ENCODE measurements at places on chromosomes 12 and 14.

GRCh38 chr12:24679126-24679525 is 269.8 kb downstream of the BCAT1 start:
- no peak for DNase-seq

DNA sequence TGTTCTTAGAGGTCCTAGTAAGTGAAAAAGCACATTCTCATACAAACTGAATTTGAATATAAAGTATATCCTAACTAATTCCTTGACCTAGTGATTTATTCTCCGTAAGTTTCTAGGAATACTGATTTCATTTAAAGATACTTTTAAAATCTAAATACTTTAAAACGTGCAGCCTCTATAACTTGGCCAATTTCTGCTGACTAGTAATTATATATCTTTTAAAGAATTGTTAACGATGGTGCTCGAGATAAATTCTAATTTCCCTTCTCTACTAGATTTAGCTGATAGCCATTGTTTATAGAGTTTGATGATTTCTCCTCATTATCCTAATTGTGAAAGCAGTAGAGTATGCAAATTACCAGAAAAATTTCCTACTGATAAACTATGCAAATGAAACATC is 257.9 kb downstream of the ADAMTS20 start:
- no peak for DNase-seq

GRCh38 chr12:57902478-57902969 is 38.8 kb upstream of the ATP23 start:
- no peak for DNase-seq

DNA sequence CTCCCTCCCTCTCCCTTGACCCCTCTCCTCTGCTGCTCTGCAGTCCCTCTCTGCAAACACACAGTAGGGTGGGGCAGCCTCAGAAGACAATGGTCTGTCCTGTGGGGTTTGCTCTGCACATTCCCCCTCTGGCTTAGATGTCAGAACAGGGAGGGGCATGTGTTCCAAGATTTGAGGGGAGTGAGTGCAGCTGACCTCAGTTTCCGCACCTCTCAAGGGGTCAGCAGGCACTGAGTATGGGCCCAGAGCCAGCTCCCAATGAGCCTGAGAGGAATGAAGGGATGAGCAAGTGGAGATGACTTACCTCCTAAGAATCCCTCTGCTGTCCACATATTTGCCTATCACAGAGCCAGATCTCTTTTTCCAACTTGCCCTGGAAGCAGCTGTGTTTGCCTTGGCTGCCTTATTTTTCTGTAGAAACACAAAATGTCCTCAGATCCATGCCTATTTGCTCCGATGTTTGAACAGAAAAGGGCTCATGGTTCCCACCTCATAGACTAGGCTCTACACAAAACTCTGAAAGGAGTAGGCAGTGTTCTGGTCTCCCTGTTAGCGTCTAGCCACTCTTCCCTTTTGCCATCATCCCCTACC is 111.4 kb downstream of the CRACR2A start:
- no peak for DNase-seq

DNA sequence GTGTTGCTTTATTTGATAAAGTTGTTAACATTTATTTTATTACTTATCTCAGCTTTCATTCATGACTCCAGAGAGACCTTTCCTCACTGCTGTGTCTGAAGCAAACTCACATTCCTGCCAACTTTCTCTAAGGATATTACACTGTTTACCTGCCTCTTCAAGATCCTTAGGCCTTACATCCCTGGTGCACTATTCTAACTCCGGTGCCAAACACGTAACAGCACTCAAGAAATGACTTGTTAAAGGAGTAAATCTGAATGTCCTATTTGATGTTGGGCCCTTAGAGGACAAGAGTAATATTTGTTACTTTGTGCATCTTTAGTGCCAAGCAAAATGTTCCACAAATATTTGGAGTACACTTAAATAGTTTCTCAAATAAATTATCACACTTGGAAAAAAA is 324.1 kb upstream of the FLRT2 start:
- no peak for DNase-seq

DNA sequence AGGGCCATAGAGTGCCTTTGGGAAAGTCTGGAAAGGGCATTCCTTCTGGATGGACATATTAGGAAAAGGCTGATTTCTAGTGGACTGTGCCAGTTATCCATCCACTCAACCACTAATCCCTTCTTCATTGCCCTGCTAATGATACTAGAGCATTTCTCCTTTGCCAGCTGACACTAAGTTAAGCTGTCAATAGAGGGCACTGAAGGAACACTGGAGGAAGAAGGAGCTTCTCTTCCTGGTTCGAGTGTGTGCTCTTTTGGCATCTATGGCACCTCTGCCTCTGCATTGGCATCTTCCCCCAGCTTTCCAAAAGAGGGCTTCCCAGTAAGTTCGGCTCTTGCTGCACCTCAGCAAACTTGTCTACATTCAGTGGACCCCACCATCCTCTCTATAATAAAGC is 165.4 kb downstream of the DERA start:
- DNase-seq: no peak

DNA sequence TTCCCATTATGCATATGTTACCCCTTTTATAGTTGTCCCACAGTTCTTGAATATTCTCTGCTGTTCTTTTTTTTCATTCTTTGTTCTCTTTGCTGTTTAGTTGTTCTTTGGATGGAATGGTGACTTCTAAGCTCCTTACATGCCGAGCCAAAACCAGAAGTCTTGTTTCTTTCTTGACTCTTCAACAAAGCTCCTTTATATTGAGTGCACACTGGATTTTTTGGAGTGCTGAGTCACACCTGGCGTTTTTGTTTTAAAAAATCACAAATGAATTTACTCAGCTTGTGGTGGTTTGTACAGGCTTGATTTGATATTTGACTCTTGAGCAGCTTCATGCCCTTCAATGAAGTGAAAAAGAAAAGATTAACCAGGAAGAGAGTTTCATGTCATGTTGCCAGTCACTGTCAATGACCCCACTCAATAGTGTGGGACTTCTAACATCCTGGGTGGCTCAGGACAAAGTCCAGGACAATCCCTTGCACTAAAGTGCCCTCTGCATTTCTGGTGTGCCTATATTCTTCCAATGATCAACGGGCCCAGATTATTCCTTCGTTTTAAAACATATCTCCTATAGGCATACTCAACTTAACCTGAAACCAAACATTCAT is 112.4 kb upstream of the SLC38A4 start:
- no peak for DNase-seq

GRCh38 chr14:39739796-39740195 is 307.6 kb upstream of the FBXO33 start:
- DNase-seq: no peak

- no peak for DNase-seq
Measured at GRCh38 chr12:94710933-94711332, 60.6 kb upstream of the TMCC3 start.

GRCh38 chr12:95614390-95614982 is 63.2 kb upstream of the USP44 start:
- no peak for DNase-seq

- DNase-seq: no peak
Measured at GRCh38 chr12:77608271-77608824, 222.3 kb upstream of the NAV3 start.

DNA sequence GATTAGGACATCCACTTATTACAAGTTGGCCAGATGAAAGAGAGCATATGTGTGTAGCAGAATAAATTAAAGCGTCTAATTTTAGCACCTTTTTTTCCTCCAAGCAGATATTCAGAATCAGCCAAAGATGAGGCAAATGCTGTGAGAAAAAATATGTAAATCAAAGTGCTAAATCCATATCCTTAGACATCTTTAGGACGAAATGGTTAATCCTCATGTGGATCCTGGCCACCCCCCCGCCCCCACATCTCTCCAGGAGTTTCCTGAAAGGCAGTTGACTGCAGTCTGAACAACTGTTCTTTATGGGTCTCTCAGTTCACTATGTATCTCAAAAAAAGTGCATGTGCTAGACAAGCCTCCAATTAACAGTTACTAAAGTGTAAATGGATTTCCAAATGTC is 1768.1 kb upstream of the SEL1L start:
- no peak for DNase-seq

- DNase-seq: no peak
Measured at GRCh38 chr14:103685276-103686211, 29.7 kb downstream of the XRCC3 start.

DNA sequence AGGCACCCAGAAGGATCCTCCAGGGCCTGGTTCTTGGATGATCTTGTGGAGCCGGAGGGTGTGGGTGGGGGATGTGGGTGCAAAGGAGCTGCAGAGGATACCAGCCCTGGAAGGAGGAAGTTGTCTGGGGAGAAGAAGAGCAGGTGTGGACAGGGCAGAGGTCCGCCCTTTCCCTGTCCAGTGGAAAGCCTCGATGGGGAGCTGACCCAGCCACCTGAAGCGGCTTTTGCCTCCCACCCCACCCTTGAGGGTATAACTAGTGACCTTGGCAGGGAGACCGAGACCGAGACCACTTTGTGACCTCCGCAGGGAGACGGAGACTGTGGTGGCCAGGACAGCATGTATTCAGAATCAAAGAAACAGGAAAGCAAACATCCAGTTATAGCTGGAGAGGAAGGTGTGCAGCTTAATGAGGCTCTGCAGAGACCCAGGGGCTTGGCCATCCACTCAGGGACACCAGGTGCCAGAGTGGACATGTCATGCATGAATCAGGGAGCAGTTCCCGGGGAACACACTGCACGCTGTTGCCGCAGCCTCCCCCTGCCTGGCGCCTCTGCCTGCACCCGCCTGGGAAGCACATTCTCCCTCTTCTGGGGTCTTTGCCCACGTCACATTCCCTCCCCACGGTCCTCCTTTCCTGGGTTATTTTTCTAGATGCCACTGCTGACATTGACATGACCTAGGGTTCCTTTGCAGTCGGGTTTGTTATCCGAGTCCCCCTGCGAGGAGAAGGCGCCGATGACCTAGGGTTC is 87.7 kb downstream of the ADGRD1 start:
- no peak for DNase-seq

DNA sequence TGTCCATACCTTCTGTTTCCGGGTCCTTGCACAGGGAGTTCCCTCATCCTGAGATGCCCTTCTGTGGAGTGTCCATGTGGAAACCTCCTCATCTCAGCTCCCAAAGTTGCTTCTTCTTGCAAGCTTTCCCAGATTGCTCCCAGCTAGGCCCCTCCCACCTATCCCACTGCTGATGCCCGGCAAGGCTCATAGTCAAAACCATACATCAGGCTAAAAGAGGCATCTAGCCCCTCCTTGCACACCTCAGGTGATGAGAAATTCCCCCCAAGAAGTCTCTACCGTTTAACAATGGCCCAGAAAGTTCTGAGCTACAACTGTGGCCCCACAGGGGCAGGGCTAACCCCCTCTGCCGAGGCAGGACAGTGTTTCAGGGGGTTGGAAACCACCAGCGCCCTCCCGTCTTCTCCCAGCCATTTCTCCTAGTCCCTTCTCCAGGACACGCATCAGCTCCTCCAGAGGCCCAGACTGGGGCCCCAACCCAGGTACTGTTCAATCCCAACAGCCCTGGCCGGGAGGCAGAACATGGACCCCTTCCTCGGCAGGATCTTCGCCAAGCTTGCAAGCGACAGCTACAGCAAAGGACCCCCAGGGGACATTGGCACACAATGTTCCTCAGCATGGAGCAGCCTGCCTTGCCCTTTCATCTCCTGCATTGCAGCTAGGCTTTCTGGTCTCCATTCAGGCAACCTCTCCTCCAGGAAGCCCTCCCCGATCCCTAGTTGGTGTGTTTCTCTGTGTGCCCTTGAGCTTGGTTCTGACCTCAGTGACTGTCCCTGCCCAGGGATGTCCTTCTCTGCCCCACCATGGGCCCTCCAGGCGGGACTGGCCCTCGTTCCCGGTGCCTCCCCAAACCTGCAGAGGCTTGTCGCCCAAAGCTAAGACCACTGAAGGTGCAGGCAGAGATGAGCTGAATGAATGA is 4.5 kb upstream of the BEGAIN start:
- DNase-seq: no peak

DNA sequence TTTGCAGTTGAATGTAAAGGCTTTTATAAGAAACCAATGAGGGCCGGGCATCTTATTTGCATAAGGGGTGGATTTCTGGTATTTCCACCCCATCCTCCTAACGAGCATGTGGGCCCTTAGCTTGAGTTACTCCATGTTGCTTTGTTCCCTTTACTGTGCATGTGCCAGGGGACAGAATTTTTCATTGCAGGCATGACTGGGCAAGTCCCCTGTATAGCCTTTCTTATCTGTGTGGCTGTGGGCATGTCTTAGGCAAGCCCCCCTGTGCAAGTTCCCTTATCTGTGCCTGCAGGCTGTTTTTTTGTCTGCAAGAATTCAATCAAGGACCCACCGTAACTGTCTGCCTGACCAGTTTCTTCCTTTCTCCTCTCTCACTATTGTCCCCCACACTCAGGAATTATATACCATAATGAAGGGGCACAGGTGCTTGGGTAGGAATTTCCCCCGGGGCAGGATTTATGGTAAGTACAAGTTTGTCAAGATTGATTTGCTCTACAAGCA is 152.2 kb upstream of the CNOT2 start:
- DNase-seq: no peak

- no peak for DNase-seq
Measured at GRCh38 chr12:54159140-54159539, 29.6 kb downstream of the SMUG1 start.

- peak; percentile 32 for DNase-seq
Measured at GRCh38 chr12:68040450-68041075, 51.3 kb downstream of the IFNG-AS1 start.

DNA sequence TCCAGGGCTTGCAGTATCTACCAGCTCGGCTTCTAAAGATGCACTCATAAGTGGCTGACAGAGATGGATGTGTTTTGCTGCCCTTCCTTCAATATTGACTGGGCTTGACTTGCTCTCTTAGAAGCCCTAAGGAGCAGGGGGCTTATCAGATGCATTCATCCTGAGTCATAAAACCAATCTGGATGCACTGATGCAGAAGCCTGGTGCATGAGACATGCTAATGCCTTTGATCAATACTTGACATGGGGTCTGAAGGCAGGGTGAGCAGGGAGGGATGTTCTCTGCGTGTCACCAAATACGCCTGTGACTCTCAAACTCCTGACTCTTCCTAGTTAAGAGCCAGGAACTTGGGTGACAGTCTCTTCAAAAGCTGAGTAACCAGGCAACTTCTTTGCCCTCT is 77.8 kb upstream of the HSPB8 start:
- no peak for DNase-seq

DNA sequence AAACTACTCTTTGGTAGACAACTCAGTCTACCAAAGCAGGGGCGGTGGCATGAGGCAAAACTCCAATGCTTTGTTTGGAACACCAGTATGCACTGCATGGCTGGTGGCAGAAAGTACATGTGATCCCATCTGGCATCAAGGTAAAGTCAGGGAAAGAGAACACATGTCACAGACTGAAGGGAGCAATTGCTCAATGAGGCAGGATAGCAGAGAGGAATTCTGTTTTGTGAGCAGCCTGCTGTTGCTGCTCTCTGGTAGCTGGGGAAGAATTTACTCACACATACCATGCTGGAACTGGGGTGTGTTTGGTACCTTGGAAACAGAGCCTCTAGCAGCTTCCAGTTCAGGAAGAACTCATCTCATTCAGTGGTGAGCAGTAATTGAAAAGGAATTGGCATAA is 84.8 kb downstream of the HELB start:
- DNase-seq: no peak

GRCh38 chr12:65663648-65664047 is 160.6 kb upstream of the HMGA2 start:
- no peak for DNase-seq

All from stimulated activated CD4-positive, alpha-beta T cell treated with anti-CD3 and anti-CD28 coated beads, Interleukin-1b, Interleukin-23, amount 100 ng/mL, for 1 hour (primary cell).